A549 treated with RU486 at 1 μM for 4 hours (cell line): ENCODE measurements at places on chromosomes 3 and 15. TPM values are rescaled to one million over a fixed set of nuclear protein-coding genes. Genes with fewer than 3 reads are reported as not detected.

The ADGRG7 gene
- total RNA-seq, result not detected in 5 replicates

The SPSB4 gene
- total RNA-seq, result 0.08 to 0.26 TPM (median 0.12 TPM) in 5 replicates

The UBP1 gene
- total RNA-seq, result 47.4 to 63.2 TPM (median 59.8 TPM) in 5 replicates

The ATP13A5 gene
- total RNA-seq, result not detected in 5 replicates

The LDHAL6B gene
- total RNA-seq, result not detected in 5 replicates

The LOXL1 gene
- total RNA-seq, result 0.59 to 1.1 TPM (median 0.76 TPM) in 5 replicates

The NR1I2 gene
- total RNA-seq, result not detected in 5 replicates

The BRK1 gene
- 160 to 198 TPM (median 181 TPM) in 5 replicates for total RNA-seq

The SLC9A9 gene
- total RNA-seq, result 0.38 to 0.42 TPM in 2 of 5 replicates, not detected in the others

The KIF9 gene
- 19.2 to 22.9 TPM (median 22.4 TPM) in 5 replicates for total RNA-seq

The LRRC31 gene
- not detected in 5 replicates for total RNA-seq

The SV2B gene
- total RNA-seq, result 0.02 to 0.10 TPM (median 0.04 TPM) in 3 of 5 replicates, not detected in the others

The CTXN2 gene
- 0.02 TPM in 1 of 5 replicates, not detected in the others for total RNA-seq

The NRG4 gene
- total RNA-seq, result 0.75 to 1.7 TPM (median 1.1 TPM) in 5 replicates

The MCTP2 gene
- total RNA-seq, result not detected in 5 replicates

The EHHADH gene
- total RNA-seq, result 1.9 to 3.5 TPM (median 2.7 TPM) in 5 replicates

The RBP2 gene
- total RNA-seq, result not detected in 5 replicates

The DAZL gene
- not detected in 5 replicates for total RNA-seq

The MAGEL2 gene
- total RNA-seq, result not detected in 5 replicates

The TM4SF4 gene
- total RNA-seq, result 26.5 to 43.5 TPM (median 39.8 TPM) in 5 replicates

The STRIT1 gene
- total RNA-seq, result not detected in 5 replicates

The SERINC4 gene
- total RNA-seq, result 0.09 to 0.21 TPM (median 0.12 TPM) in 5 replicates

The MME gene
- total RNA-seq, result not detected in 5 replicates

The XIRP1 gene
- total RNA-seq, result 0.03 to 0.10 TPM (median 0.05 TPM) in 4 of 5 replicates, not detected in the other

The HTR3E gene
- total RNA-seq, result not detected in 5 replicates

The ARNT2 gene
- 14.5 to 17.9 TPM (median 16.9 TPM) in 5 replicates for total RNA-seq

The LRRIQ4 gene
- total RNA-seq, result not detected in 5 replicates

The HACD2 gene
- 21.0 to 39.3 TPM (median 36.3 TPM) in 5 replicates for total RNA-seq

The KCTD6 gene
- total RNA-seq, result 4.9 to 11.5 TPM (median 9.0 TPM) in 5 replicates

The GBE1 gene
- 22.1 to 31.2 TPM (median 28.8 TPM) in 5 replicates for total RNA-seq

The CCRL2 gene
- 0.12 to 0.43 TPM (median 0.23 TPM) in 4 of 5 replicates, not detected in the other for total RNA-seq

The GOLGA6A gene
- 0.07 to 0.13 TPM (median 0.08 TPM) in 4 of 5 replicates, not detected in the other for total RNA-seq

The C3orf85 gene
- total RNA-seq, result not detected in 5 replicates

The SNTN gene
- total RNA-seq, result not detected in 5 replicates
